ENCODE measurements at places on chromosomes 16 and 17.

- peak; percentile 31 for DNase-seq
Observed at GRCh38 chr17:56786989-56787482, 46.7 kb downstream of the C17orf67 start.

GRCh38 chr16:78005881-78006280 is 16.5 kb upstream of the CLEC3A start:
- no peak for DNase-seq

GRCh38 chr16:8184854-8185253 is 405.5 kb downstream of the TMEM114 start:
- no peak for DNase-seq

DNA sequence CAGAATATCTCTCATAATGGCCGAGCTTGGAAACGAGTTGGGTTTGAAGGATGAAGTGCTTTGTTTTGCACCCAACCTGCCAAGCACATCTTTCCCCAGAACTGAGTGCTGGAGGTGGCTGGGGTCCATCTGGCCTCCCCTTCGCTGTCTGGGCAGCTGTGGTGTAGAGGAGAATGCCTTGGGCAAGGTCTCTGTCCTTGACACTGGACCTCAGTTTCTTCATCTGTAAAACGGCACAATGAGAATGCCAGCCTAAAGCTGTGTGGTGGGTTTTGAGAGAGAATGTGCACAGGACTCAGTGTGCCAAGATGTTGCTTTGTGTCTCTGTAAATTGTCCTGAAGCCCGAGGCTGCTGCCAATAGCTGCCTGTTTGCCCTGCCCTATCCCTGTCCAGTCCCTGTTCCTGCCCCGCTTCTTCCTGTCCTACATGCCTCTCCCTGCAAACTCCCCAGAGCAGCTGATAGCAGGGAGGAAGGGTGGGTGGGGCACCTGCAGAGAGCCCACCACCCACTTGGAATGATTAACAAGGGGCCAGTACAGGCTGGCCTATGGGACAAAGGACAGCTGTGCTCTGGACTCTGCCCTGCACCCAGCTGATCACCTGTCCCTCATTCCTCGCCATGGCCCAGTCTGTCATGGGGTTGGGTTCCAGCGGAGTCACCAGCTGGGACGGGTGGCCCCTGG is 15.3 kb downstream of the LASP1 start:
- no peak for DNase-seq

DNA sequence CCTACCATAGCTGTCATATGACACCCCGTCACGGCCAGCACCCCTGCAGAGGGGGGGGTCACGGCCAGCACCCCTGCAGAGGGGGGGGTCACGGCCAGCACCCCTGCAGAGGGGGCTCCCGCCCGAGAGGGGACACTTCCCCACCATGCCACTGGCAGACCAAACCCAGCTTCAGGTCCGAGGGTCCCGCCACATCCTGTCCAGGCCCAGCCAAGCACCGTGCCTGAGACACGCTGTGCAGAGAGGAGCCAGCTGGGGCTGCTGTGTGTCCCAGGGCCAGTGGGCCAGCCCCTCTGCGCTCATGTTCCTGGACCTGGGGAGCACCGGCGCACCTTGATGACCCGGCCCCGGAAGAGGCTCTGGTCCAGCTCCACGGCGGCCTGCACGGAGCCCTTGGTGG is 1.9 kb downstream of the PABPN1L start:
- DNase-seq: no peak

DNA sequence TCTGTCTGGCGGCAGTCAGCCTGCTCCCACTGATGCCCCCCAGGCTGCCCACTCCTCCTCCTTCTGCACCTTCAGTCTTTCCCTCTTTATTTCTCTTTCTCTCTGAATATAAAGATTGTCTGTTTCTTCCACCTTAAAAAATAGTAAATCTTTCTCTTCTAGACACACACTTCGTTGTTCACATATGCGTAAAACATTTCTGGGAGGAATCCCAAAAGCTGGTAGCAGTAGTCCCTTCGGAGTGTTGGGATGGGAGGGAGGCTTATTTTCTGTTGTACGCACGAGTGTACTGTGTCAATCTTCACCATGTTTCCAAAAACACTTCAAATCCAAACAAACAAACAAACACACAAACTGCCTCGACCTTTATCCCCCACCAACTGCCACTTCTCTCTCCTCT is 9.9 kb downstream of the OSBPL7 start:
- no peak for DNase-seq

GRCh38 chr16:27795992-27796614 is 246.2 kb downstream of the KATNIP start:
- DNase-seq: no peak

GRCh38 chr17:73911726-73912372 is 267.6 kb upstream of the SDK2 start:
- DNase-seq: no peak

GRCh38 chr16:47567321-47567720 is 106.2 kb downstream of the PHKB start:
- no peak for DNase-seq

GRCh38 chr16:10871157-10871991 is 5.6 kb upstream of the CIITA start:
- peak; percentile 31 for DNase-seq

DNA sequence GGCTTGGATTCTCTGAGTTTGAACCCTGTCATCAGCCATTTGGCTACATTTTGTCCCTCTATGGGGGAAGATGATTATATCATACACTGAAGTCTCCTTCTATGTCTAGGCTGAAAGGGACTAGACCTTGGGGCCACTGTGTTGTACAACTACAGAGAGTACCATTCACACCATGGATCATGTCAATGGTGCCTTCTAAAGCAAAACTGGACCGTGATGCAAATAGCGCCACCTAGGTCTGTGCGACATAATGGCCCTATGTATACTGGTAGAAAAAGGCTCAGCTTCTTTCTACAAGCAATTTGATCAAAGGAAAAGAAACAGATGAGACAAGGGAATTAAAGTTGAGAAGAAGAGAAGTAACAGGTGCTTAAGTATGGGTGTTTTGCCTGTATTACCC is 100.7 kb downstream of the LYRM1 start:
- DNase-seq: no peak

GRCh38 chr16:19840524-19841110 is 44.0 kb downstream of the GPRC5B start:
- no peak for DNase-seq

GRCh38 chr16:84319146-84319760 is 24.6 kb downstream of the WFDC1 start:
- DNase-seq: no peak

DNA sequence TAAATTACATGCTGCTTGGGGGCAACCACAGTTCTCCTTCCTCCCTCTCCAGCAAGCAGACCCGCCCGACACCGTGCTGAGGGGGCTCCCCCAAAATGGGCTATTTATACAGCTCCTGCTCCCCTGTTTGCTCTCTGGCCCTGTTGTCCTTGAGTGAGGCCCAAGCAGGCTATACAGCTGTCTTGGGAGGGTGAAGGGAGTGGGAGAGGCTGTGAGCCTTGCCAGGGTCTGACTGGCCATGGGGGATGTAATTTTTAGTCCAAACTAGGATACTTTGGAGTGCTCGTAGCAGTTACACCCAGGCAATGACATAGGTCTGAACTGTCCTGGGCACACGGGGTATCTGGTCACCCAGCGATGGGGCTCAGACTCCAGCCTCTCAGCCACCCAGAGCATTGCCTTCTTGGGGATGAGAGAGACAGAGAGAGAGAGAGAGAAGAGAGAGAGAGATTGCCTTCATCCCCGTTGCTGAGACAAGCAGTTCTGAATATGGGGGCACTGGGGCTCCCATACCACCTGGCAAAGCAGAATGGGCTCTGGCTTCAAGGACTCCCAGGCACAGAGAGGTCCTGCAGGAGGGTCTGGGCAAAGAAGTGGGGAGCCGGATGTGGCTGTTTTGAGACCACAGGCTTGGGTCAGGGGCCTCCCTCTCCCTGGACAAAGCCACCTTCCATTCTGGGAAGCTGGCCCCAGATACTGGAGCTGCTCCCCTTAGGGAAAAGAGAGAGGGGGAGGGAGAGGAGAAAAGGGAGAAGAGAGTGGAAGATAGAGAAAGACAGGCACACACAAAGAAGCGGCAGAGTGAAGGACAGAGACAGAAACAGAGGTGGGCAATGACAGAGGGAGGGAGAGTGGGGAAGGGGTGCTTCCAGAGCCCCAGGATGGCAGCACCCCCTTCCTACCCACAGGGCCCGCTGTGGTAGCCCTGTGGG is 10.7 kb upstream of the TMEM92 start:
- no peak for DNase-seq

DNA sequence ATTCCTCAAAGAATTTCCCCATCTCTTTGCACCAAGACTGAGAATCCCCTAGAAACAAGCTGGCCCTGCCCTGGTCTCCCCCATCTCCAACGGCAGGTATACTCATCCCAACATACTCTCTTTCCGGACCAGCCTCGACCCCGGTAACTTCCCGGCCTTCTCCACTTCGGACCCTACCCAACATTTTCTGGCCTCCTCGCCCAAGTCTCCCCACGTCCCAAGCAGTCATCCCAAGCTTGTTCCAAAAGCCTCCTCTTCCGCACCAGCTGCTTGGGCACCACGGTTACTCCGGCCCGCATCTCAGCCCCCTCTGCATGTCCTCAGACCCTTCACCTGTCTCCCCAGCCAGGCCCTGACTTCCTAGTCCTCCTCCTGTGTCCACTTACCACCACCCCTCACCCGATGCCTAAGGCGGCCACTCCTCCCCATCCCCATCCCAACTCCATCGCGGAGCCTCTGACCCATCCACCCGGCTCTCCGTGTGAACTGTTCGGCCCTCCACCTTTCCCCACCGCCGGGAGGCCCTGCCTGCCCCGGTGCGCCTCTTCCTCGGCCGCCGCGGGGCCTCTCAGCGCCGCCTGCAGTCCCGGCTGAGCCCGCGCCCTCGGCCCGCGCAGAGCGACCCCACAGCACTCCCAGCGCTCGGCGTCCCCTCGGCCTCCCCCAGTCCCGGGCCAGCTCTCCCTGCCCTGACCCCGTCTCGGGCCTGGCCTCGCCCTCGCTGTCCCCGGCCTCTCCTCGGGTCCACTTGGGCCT is 994 bp downstream of the PITPNA start:
- DNase-seq: peak; percentile 29

- DNase-seq: no peak
Observed at GRCh38 chr17:47301831-47302230, 21.9 kb upstream of the EFCAB13 start.

DNA sequence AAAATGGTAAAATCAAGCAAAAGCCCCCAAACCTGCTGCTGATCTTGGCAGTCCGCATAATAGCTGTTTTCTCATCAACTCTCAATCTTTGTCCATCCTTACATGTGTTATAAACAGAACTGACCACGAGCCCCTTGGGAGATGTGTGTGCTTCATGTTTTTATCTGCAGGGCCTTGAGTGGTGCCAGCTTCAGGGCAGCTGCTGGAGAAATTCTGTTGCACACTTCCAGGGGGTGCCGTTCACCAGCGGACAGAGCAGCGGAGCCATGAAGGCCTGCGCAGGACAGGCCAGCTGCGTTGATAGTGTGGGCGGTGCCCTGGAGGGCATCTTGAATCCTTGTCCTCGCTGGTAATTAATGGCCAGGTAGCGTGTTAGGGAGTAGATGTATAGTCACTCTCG is 20.1 kb downstream of the MPRIP start:
- DNase-seq: no peak

DNA sequence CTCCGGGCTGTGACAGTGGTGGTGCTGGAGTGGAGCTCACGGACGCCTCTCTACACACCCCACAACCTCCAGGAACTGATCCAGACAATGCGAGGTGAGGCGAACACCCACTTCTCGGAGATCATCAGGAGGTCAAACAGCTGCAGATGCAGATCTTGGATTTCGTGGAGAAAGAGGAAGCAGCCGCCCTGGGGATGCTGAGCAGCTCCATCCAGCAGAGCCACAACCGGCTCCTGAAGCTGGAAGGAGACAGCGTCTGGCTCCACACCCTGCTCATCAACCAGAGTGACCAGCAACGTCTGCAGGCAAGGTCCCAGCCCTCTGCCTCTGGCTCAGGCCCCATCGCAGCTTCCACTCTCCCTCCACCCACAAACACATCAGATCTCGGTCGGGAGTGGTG is 13.2 kb upstream of the SLC16A5 start:
- DNase-seq: no peak

DNA sequence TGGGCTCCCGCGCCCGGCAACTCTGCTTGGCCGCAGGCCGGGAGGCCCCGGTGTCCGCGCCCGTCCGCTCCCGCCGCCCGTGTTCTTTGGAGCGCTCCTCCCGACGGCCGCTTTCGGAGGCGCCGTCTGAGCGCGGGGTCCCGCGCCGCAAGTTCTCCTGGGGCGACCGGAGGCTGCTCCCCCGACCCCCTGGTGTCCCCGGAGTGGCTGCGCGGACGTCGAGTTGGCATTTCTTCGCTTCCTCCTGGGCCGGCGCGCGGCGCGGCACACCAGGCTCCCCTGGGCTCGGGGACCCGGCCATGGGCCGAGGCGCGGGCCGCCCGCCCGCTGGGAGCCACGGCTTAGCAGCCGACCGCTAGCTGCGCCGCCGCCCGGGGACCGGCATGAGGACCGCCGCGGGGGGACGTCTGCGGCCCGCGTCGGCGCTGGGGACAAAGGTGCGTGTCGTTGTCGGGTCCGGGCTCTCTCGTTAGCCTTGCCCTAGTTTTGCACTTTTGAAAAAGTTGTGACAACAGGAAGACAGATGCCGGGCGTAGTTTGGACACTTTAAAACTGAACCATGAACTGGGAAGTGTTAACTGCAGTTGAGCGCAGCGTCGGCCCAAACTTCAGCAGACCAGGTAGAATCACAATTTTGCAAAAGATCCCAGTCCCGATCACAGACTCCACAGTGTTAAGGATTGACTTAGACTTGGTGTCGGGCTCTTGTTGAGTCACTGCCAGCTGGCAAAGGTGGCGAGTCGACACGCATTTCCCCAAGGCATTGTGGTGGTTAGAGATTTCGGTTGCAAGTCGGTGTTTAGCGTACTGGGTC is 700 bp downstream of the UBN1 start:
- peak; percentile 30 for DNase-seq

DNA sequence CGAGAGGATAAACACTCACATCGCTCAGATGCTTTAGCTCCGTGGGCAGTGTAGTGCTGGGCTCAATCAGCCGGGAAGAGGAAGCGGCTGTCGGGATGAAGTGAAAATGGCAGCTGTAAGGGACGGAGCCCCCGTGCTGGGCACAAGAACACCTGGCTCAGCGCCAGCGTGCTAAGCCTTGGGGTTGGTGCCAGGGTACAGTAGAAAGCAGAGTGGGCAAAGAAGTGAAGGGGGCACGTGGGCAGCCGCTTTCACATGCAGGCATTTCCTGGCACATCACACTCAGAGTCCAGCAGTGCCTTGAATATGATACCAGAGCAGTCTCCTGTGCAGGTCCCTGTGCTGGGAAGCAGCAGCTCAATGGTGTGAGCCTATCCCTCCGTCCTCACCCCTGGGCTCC is 51.1 kb upstream of the FOXF1 start:
- no peak for DNase-seq
